Right renal pelvis (tissue), 4 donors: ENCODE measurements at places on chromosomes 5 and 9. TPM values are rescaled to one million over a fixed set of nuclear protein-coding genes. Genes with fewer than 3 reads are reported as not detected.

Gene ZNF367
- polyA plus RNA-seq = 10.4 TPM

Gene FTMT
- not detected for polyA plus RNA-seq

Gene CDH6
- polyA plus RNA-seq = 60.2 TPM

Gene FAM169A
- polyA plus RNA-seq = 17.8 TPM

Gene KCNN2
- polyA plus RNA-seq = 5.2 TPM

GRCh38 chr5:160293386-160293785 lies 19.0 kb downstream of the CCNJL start:
- DNase-seq = no peak

DNA sequence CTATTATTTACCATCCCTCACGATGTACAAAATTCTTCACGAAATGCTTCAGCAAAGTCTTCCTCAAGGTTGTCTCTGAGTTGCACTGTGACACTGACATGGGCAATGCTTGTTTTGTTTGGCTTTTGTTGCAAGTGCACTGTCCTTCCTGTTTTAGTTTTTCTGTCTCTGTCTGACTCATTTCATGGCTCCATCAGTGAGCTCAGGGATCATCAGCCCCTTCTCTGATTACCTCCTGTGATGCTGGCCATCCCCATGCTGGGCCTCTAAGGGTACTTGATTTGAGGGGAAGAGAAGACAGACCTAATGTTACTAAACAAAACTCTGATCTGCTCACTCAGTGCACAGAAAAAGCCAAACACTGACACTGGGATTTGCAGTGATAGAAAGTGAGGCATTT lies 37.6 kb upstream of the STX17 start:
- no peak for DNase-seq

GRCh38 chr5:136021016-136021405 lies 7.8 kb upstream of the TGFBI start:
- DNase-seq = no peak

- no peak for DNase-seq
These were observed 361.2 kb downstream of the HCN1 start for GRCh38 chr5:45334939-45335338.

DNA sequence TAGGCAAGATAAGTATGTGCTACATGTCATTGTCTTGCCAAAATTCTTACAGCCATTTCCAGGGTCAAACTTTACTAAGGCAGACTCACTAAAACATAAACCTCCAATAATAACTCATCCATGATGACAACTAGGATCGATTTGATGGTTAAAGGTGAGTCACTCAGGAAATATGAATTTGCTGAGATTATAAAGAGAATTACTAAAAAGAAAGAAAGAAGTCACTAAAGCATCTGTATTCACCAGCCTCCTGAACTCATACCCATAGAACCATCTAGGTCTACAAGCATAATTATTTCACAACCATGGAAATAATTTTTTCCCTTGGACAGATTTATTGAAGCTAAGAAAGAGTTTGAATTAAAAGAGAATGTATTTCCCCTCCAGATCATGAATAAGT lies 258.6 kb downstream of the TLE1 start:
- no peak for DNase-seq

GRCh38 chr5:80124121-80124918 lies 89.2 kb downstream of the THBS4 start:
- DNase-seq = no peak

GRCh38 chr9:74379718-74380117 lies 117.4 kb upstream of the RORB start:
- no peak for DNase-seq

- no peak for DNase-seq
These were observed 7.9 kb downstream of the SNCAIP start for GRCh38 chr5:122319897-122320296.
